ENCODE measurements at places on chromosomes 5 and 9.

DNA sequence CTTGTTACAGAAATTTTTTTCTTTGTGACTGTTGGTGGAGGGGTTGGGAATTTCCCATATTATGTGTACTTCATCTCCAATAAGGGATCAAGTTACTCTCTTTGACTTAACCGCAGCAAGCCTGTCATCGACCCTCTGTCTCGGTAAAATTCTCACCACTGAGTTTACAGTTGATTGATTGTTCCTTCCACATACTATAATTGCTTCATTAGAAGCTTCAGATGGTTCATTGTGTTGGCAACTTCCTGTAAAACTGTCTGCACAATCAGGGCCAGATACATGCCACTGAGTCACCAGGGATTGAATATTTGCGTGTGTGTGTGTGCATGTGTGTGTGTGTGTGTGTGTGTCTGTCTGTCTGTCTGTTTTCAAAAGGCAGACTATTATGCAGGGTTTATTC, 176.6 kb downstream of the ZNF462 start:
- DNase-seq: no peak

GRCh38 chr5:76926329-76927105, 26.3 kb upstream of the CRHBP start:
- DNase-seq: no peak

- no peak for DNase-seq
Measured at GRCh38 chr5:107615299-107615817, 55.4 kb downstream of the EFNA5 start.

GRCh38 chr9:130010151-130010988, 32.6 kb downstream of the FNBP1 start:
- DNase-seq: no peak

DNA sequence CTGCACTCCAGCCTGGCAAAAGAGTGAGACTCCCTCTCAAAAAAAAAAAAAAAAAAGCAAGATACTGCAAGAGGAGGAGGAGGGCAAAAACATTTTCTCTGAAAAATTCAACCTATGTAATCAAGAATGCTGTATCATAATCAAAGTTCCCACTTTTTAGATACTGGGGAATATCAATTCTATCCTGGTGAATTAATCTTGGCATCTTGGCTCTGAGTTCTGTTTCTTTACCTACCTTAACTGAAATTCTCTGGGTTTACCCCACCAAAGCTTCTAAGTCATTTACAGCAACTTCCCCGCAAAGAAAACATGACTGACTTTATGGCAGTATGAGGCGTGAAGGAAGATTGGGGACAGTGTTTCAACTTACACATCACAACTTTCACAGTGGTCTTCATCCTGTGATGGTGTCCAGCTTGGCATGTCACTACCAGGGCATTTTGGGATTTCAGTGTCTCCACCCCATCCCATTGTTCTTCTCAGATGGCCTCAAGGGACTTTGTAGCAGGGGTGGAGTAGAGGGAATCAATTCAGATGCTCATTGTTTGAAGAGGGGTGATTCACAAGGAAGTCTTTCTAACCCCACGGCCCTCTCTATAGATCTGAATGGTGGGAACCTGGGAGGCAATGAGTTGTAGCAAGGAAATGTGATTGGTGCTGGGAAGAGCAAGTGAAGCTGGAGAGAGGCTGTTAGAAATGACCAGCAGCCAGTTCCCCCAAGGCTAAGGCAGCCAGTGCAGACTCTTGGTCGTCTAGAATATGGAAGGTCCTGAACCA, 130.5 kb downstream of the SCAMP1 start:
- no peak for DNase-seq

Data from esophagus squamous epithelium (tissue), 5 donors.